ENCODE measurements at places on chromosomes 1 and 21.

DNA sequence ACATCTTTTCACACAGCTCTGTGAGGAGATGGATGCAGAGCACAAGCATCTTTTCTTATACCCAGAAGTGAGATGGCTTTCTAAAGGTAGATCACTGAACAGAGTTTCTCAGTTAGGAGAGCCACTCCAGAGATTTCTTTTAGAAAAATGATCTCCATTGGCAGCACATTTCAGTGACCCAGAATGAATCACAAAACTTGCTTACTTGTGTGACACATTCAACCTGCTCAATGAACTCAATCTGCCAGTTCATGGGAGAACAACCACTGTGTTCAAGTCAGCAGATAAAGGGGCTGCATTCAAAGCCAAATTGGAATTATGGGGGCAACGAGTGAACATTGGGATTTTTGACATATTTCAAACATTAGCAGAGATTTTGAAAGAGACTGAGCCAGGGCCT is 78.3 kb downstream of the UCHL5 start:
- H3K27ac ChIP-seq = no peak overlapping the region
- no peaks in the 10 kb centered on the region for H3K27me3 ChIP-seq
- H3K36me3 ChIP-seq = no peaks in the 10 kb centered on the region
- no peak for DNase-seq
- no peaks in the 10 kb centered on the region for H3K4me1 ChIP-seq
- H3K4me3 ChIP-seq = no peak overlapping the region

DNA sequence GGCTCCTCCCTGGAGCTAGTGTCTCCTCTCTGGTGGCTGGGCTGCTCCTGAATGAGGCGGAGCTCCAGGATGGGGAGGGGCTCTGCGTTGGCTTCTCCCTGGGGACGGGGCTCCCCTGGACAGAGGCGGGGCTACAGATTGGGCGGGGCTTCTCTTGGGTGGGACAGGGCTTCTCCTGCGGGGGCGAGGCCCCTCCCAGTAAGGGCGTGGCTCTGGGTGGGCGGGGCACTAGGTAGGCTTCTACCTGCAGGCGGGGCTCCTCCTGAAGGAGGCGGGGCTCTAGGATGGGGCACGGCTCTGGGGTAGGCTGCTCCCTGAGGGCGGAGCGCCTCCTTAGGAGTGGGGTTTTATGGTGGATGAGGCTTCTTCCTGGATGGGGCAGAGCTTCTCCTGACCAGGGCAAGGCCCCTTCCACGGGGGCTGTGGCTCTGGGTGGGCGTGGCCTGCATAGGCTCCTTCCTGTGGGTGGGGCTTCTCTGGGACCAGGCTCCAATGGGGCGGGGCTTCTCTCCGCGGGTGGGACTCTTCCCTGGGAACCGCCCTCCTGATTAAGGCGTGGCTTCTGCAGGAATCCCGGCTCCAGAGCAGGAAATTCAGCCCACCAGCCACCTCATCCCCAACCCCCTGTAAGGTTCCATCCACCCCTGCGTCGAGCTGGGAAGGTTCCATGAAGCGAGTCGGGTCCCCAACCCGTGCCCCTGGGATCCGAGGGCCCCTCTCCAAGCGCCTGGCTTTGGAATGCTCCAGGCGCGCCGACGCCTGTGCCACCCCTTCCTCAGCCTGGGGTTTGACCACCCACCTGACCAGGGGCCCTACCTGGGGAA is 22.7 kb upstream of the ARF1 start:
- no peak for DNase-seq
- no peak overlapping the region for H3K27ac ChIP-seq
- peaks cover 25% of the 10 kb centered on the region for H3K27me3 ChIP-seq

DNA sequence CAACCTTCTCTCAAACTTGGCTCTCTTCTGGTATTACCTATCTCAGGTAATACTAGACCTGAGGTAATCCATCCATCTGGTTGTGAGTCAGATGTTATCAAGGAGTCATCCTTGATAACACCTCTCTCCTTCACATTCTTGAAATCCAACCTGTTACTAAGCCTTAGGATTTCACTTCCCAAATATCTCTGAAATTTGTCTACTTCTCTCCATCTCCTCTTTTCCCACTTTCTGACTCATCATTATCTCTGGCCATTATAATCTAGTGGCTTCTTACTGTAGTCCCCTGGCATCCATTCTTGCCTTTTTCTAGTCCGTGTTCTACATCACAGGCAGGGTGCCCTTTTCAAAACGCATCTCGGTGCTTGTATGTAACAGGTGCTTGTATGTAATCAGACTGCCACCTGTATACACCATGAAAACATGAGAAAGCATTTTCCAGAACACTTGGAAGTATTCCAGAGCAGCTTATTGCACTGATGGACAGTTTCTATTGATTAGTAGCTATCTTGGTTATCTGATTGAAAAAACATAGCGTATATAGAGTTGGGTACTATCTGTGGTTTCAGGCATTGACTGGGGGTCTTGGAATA is 4.5 kb downstream of the COG2 start:
- no peak overlapping the region for H3K27ac ChIP-seq
- H3K4me3 ChIP-seq = no peak overlapping the region
- H3K27me3 ChIP-seq = no peaks in the 10 kb centered on the region

DNA sequence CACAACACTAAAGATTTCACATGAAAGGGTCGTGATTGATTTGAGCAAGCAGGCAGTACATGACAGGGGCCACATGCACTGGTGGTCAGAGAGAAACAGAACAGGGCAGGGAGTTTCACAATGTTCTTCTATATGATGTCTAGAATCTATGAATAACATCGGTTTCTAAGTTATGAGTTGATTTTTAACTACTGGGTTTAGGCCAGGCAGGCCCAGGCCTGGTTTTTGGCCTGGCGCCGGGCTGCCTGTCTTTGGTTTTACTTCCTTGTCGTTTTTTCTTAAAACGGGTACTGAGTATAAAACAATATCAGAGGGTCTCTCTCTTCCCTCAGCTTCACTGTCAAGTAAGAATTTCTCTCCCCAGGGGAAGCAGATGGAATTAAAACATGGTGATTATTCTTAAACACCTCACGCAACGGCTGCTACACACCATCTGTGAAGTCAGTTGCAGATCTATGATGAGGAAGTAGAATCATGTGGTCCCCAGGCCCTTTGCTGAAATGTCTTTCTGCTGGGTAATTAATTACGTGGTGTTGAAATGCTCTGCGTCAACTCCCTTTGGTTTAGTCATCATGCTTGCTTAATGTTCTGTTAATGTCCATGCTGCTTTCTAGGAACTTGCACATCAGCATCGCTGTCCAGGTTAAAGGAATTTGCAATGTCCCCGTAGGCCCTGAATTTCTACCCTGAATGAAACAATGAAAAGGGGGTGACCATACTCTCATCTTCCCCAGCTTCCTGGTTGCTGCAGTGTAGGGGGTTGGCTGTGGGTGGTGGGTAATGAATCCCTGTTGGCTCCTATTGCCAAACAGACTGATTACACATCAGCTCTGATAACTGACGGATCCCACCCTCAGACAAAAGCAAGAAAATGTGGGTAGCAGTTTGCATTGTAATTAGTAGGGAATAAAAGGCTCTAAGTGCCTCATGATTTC is 70.3 kb downstream of the SERINC2 start:
- no peak overlapping the region for H3K27ac ChIP-seq
- H3K4me3 ChIP-seq = no peak overlapping the region
- H3K27me3 ChIP-seq = no peaks in the 10 kb centered on the region
- H3K36me3 ChIP-seq = no peaks in the 10 kb centered on the region
- no peak for DNase-seq
- no peaks in the 10 kb centered on the region for H3K4me1 ChIP-seq

DNA sequence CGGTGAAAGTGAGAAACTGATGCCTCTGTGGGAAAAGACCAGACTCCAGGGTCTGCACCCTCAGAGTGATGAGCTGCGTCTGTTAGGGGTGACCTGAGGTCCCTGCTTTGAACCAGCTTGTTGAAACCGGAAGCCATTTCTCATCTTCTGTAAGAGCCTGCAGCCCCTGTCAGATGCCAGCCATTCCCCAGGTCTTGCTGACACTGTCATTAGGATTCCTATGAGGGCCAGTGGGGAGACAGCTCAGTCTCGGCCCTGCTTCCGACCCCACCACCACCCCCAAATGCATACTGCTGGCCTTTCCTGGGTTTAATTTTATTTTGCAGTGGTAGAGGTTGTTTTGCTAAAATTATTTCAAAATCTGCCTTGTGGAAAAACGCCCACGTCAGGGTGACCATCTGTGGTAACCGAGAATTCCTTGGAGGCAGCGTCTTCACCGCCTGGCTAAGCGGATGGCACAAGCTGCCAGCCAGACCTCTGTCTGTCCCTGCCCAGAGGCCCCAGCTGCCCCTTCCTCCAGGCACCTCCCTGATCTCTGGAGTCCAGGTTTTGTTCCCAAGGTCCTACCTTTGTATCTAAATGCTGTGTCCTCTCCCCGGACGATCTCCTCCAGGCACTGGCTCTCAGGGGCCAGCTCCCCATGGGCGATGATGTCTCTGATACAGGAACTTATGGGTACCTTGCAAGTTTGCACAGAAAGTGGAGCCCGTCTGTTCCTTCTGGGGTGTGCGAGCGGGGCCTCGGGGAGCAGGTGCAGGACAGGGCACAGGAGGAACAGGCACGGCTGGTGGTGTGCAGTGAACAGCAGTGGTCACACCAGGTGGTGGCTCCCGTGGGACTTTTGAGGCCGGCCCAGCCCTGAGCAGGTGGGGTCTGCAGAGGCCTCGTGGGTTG is 49.9 kb downstream of the PRKCZ start:
- no peaks in the 10 kb centered on the region for H3K4me1 ChIP-seq
- H3K4me3 ChIP-seq = no peak overlapping the region
- H3K27me3 ChIP-seq = no peaks in the 10 kb centered on the region
- DNase-seq = no peak
- H3K27ac ChIP-seq = no peak overlapping the region
- H3K36me3 ChIP-seq = no peaks in the 10 kb centered on the region

DNA sequence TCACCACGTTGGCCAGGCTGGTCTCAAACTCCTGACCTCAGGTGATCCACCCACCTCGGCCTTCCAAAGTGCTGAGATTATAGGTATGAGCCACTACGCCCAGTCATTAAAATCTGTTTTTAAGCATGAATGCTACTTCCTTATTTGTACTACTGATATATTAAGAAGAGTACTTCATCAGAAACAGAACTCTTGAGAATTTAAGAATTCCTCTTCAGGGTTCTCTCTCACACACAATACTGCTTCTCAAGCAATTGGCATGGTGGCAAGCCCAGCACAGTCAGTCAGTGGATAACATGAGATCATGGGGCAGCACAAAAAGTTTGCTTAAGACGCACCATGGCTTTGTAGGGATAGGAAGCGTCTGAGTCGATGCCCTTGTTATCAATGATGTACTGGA is 14.1 kb downstream of the CTSS start:
- no peaks in the 10 kb centered on the region for H3K27me3 ChIP-seq
- DNase-seq = no peak
- H3K4me3 ChIP-seq = no peak overlapping the region
- no peak overlapping the region for H3K27ac ChIP-seq

- no peaks in the 10 kb centered on the region for H3K36me3 ChIP-seq
- no peak overlapping the region for H3K27ac ChIP-seq
- no peaks in the 10 kb centered on the region for H3K27me3 ChIP-seq
- H3K4me3 ChIP-seq = no peak overlapping the region
- no peak for DNase-seq
Observed at GRCh38 chr1:222224156-222224555, 323.7 kb downstream of the HHIPL2 start.

- no peaks in the 10 kb centered on the region for H3K27me3 ChIP-seq
- H3K4me1 ChIP-seq = no peaks in the 10 kb centered on the region
- DNase-seq = no peak
- no peaks in the 10 kb centered on the region for H3K36me3 ChIP-seq
- H3K27ac ChIP-seq = no peak overlapping the region
Observed at GRCh38 chr1:212958175-212958574, 7.8 kb downstream of the VASH2 start.

GRCh38 chr1:11930571-11931445 is 3.7 kb upstream of the PLOD1 start:
- no peaks in the 10 kb centered on the region for H3K36me3 ChIP-seq
- peak overlapping the region; percentile 47 for H3K27ac ChIP-seq
- no peak overlapping the region for H3K4me3 ChIP-seq
- H3K4me1 ChIP-seq = peaks cover 18% of the 10 kb centered on the region
- H3K27me3 ChIP-seq = no peaks in the 10 kb centered on the region
- no peak for DNase-seq

- H3K4me3 ChIP-seq = no peak overlapping the region
- H3K27ac ChIP-seq = no peak overlapping the region
- DNase-seq = no peak
- no peaks in the 10 kb centered on the region for H3K36me3 ChIP-seq
Observed at GRCh38 chr1:220378571-220379302, 106.5 kb upstream of the RAB3GAP2 start.

DNA sequence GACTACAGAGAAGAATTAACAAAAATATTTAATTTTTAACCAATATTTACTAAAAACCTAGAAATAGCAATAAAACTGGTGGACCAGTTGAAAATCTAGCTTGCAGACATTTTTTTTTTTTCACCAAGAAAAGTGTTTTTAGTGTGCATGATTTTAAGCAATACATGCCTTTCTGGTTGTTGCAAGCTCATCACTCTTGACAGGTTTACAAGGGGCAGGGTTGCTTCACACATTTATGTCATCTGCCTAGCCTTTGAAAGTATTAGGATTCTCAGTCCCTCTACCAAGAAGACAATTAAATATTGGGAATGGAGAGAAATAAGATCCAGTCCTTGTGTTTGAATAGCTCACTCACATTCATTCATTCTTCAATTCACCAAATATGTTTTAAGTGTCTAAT is 53.8 kb upstream of the LYPLAL1 start:
- no peak overlapping the region for H3K4me3 ChIP-seq
- no peaks in the 10 kb centered on the region for H3K27me3 ChIP-seq
- no peak for DNase-seq
- no peak overlapping the region for H3K27ac ChIP-seq
- peaks cover 7% of the 10 kb centered on the region for H3K4me1 ChIP-seq

DNA sequence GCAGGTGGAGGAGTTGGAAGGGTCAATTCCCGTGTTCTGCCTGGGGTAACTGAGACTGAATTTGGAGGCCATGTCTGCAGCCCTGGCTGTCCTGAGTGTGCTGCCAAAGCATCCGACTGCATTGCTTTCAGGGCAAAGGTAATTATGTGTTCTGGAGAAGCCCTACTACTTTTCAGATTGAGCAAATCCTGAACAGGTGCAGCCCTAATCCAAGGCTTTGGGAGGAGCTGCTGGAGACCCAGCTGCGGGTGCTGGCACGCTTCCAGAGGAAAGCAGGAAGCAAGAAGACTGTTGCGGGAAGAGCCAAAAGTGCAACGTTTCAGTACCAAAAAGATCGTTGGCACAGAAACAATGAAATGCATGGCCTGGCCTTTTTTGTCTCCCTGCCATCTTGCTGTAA is 73.7 kb upstream of the NRIP1 start:
- H3K36me3 ChIP-seq = no peaks in the 10 kb centered on the region
- no peaks in the 10 kb centered on the region for H3K27me3 ChIP-seq
- no peak for DNase-seq
- H3K4me1 ChIP-seq = peaks cover 24% of the 10 kb centered on the region
- H3K4me3 ChIP-seq = no peak overlapping the region
